ENCODE measurements at places on chromosomes 5 and 9.

GRCh38 chr5:160618286-160618685 is 196.6 kb downstream of the PTTG1 start:
- DNase-seq = no peak

- no peak for DNase-seq
Measured at GRCh38 chr9:136679431-136679941, 7.8 kb downstream of the AGPAT2 start.

DNA sequence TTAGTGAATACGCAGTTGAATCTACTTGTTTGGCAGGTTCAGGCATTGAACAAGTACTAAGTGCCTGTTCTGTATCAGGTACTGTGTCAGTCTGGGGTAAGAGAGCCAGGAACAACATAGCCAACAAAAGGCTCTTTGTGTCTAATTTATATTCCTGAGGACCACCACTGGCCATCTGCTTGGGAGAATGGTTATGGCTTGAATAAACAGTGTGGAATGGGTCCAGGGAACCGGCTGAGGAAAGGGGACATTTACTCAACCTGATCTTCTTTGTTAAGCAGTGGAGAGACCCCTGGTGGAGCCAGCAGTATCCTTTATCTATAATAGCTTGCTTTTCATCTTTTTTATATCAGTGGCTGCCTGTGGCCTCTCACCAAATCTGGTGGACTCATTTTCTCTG is 38.6 kb downstream of the EXOSC2 start:
- no peak for DNase-seq

- DNase-seq = no peak
Measured at GRCh38 chr9:88808019-88808656, 183.1 kb upstream of the S1PR3 start.

GRCh38 chr5:73215891-73216610 is 43.1 kb downstream of the TMEM174 start:
- DNase-seq = peak; percentile 29

DNA sequence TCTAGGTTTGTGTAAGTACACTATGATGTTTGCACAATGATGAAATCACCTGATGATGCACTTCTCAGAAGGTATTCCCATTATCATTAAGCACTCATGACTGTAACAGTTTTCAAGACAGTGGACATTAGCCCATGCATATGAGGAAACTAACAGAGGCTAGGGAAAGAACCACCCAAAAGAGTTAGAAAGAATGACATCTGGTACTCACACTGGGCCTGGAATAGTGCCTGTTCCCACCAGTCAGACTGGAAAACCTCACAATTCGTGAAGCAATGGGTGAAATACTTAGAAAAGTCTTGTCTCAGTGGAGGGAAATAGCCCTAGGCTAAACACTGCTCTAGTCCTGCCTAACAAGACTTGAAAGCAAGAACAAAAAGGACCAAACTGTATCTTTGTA is 117.4 kb upstream of the GDNF start:
- DNase-seq = no peak

GRCh38 chr9:138049779-138050471 is 172.3 kb downstream of the CACNA1B start:
- no peak for DNase-seq

DNA sequence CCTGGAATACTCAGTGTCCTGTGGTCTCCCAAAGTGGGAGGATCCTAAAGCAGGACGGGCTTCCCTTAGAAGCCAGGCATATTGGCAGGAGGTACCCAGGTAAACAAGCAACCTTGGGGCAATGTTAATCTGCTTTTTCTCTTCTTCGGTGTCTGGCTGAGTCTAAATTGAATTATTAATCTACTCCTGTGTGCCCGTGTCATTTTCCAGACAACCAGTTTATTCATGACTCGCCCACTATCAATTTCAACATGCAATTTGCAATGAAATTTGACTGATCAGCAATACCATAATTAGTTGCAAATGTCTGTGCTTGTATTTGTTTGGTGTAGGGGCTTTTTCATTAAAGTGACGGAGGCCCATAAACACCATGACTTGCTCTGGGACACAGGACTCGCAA is 32.9 kb upstream of the JADE2 start:
- DNase-seq = no peak

DNA sequence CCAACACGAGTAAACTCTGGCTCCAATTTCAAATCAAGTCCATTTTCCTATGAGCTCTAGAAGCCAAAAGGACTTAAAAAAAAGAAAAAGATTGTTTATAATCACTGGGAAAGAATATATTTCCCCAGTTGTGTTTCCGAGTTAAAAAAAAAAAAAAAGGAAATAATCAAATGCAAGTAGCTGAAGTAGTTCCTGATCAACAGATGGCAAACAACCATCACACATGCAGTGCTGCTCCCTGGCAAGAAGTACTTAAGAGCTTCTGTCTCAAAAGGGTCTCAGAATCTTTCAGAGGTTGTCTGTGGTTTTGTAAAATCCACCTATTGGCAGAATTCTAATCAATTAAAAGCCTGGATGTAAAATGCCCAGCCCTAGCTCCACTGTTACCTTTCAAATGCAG is 387.9 kb downstream of the RAB3C start:
- no peak for DNase-seq

GRCh38 chr5:68424799-68425537 is 209.4 kb downstream of the PIK3R1 start:
- no peak for DNase-seq

DNA sequence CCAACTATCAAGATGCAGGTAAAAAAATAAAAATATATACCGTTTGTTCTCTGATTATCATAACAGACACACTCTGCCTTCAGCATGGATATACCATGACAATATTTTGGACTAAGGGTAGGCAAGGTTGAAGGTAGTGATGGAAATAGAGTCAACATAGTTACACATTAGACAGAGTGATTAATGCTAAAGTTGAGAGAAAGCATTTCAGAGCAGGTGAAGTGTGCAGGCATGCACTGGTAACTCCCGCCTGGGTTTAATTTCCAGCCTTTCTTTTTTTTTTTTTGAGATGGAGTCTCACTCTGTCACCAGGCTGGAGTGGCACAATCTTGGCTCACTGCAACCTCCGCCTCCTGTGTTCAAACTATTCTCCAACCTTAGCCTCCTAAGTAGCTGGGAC is 458.5 kb downstream of the TLR4 start:
- DNase-seq = no peak

DNA sequence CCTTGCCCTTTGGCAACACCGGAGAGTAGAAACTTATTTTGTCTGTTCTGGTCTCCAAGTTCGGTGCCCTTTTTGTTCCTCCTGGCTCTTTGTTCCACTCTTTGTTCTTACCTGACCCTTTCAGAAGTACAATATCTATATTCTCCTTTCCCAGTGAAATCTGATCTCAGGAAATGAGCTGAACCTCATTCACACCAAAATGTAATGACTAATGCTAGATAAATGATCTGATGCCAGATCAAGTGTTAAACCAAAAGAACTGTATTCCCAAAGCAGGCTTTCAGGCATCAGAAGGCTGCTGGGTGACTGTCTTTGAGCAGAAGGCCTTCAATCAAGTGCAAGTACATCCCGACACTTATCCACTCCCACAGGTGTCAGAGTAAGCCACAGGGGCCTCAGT is 156.4 kb downstream of the SPOCK1 start:
- no peak for DNase-seq

GRCh38 chr5:111259636-111260035 is 35.5 kb downstream of the CAMK4 start:
- DNase-seq = no peak

DNA sequence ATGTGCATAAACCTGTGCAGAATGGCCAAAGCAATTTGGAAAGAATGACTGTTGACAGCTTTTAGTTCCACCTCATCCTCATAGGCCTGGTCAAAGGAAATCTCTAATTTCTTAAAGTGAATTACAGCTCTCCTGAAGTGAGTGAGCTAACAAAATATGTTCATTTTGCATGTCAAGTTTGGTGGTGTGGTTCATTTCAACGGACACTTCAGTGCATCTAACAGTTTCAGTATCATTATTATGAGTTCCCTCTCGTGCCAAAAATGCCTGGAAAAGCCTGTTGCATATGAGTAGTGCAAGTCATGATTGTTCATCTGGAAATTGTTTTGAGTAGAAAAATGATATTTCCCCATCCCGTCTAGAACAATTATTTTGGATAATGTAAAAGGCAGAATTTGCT is 53.2 kb upstream of the HMHB1 start:
- no peak for DNase-seq

DNA sequence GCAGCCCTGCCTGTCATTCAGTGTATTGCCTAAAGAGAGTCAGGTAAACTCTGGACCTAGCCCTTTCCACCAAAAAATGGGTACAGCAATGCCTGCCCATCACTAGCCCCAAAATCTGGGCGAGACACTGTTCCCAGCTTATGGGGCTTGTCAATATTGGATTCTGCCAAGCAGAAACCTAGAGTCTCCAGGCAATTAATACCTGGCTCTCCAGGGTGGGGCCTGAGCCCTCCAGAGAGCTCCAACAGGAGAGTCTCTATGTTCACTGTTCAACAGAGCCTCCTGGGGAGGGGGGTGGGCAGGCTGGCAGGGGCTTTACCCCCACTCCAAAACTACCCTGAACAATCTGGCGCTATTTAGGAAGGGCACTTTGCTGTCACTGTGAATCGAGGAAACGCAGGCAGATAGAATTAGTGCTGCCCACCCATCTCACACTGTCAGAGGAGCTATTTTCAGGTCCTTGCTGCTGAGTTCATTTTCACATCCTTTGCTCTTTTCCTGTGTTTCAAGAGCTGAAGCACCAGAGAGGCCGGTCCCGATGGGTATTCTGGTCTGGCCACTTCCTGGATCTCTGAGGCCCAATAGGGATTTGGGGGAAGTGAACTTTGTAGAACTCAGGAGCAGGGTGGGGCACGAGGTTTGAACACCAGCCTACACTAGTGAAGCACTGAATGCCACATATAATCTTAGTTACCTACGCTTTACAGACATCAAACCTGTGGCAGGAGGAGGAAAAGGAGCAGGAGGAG is 121.8 kb downstream of the C5orf15 start:
- DNase-seq = no peak

GRCh38 chr9:117116084-117116483 is 298.8 kb downstream of the ASTN2 start:
- DNase-seq = no peak

DNA sequence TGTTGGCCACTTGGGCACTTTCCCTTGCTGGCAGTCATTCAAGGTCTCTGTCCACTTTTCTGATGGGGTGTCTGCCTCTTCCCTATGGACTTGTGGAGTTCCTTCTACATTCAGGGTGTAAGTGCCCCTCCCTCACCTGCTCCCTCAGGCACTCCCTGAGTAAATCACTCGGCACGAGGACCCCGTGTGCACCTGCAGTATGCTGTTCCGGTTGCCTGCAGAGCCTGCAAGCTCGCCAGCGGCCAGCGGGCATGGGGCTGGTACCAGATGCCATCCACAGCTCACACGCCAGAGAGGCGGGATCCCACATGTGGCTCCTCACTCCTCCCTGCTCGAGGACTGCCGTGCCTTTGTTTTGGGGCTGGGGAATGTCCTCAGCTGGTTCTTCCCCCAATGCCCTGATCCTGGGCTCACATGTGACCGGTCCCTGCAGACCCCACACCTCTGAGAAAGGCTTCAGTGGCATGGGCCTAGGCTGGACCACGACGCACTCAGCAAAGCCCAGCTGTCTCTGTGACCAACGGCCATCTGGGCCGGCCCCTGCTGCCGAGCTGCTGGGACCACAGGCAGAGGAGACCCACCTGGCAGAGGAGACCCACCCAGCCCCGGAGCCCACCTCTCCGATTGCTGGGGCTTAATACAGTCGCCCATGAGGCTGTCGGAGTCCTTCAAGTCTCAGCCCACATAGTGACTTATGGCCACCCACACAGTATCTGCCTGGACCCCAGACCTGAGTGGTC is 46.1 kb upstream of the CLPTM1L start:
- DNase-seq = no peak

GRCh38 chr5:163760498-163760897 is 255.1 kb downstream of the MAT2B start:
- no peak for DNase-seq

GRCh38 chr5:169201597-169201996 is 99.3 kb downstream of the SLIT3 start:
- no peak for DNase-seq

DNA sequence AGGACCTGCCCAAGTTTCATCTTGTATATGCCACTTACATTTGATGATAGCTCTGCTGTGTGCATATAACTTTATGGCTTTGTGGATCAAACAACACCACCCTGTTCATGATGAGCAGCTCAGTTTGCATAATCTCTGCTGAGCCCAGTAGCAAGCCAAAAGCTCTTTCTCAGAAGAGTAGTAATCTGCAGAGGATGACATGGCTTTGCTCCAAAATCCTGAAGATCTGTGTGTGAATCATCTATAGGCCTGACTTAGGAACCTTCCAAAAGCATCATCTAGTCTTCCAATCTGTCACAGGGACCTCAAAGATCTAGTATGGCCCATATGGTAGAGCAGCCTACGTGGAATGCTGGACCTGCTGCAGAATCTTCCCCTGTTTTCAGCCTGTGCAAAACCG is 394.6 kb downstream of the PSAT1 start:
- no peak for DNase-seq

DNA sequence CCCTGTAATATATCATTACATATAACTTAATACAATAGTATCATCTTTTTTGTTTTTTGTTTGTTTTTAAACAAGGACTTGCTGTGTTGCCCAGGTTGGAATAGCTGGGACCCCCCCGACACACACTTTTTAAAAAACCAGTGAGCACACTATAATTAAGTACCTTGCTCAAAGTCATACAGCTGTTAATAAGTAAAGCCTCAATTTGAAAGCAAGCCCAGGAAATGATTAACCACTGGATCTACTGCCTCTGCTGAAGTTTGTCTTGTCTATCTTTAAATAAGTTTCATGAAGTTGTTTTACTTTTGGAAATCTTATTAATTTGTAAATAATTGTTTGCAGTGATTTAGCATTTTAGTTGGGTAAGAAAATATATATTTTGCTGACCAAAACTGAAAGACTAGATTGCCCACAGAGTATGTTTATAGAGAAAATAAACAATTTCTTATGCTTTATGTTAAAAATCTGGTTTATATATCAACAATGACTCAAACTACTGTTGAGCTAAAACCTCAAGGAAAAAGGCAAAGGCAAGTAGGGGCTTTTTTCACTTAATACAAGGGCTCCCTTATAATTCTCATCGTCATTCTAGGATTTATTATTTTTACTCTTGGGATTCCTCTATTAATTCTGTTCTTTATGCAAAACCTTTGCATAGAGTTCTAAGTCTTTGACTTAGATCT is 5.8 kb upstream of the CARNMT1 start:
- DNase-seq = no peak

- no peak for DNase-seq
Measured at GRCh38 chr5:168364750-168365550, 73.5 kb downstream of the WWC1 start.

Data from stimulated activated CD8-positive, alpha-beta memory T cell treated with anti-CD3 and anti-CD28 coated beads, Interleukin-12 subunit alpha, Interleukin-12 subunit beta, amount 100 ng/mL, for 1 hour (primary cell).